ENCODE measurements at places on chromosomes 1 and 21.

DNA sequence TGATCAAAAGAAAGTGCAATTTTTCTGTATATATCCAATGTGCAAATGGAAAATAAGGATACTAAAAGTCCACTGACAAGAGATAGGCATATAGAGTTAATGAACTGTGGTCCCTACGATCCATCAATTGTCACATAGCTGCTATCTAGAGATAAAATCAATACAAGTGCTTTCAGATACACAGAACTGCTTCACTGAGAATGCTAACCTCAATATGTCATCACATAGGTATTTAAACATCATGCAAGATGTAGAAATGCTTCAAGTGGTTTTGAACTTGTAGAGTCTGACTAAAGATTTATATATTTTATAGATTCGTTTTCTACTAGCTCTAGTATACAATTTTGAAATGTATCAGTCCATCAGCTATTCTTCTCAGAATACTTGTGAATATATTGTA lies 1604.7 kb downstream of the PLA2G4A start:
- DNase-seq: no peak

- no peak for DNase-seq
These were observed 156.2 kb downstream of the TNFSF18 start for GRCh38 chr1:172894349-172895049.

GRCh38 chr1:92803140-92803887 lies 18.4 kb upstream of the EVI5 start:
- DNase-seq: no peak

GRCh38 chr1:92862605-92863004 lies 30.8 kb downstream of the RPL5 start:
- no peak for DNase-seq

DNA sequence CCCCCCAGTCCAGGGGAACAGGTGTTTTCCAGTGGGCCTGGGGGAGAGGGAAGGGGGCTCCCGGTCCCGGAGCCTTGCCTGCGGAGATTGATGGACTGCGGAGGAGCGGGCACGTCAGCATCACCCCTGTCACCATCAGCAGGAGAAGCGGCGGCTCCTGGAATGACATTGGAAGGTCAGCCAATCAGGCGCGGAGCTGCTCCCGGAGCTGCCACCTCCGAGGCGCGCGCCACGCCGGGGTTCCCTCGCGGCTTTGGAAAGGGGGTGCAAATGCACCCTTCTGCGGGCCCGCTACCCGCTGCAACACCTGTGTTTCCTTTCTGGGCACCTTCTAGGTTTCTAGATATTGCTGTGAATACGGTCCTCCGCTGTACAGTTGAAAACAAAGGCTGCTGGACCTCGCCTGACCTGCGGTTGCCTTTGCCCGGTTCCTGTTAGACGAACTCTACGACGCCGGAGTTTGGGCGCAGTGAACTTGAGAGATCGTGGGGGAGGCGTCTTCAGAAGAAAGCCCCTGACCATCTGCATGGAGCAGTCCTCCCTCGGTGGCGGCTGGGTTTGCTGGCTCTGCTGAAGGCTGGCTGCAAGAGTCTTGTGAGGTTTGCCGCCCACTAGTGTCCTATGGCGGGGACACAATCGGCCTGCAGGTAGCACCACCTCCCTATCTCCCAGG lies 5.3 kb downstream of the DSCAM start:
- DNase-seq: no peak

DNA sequence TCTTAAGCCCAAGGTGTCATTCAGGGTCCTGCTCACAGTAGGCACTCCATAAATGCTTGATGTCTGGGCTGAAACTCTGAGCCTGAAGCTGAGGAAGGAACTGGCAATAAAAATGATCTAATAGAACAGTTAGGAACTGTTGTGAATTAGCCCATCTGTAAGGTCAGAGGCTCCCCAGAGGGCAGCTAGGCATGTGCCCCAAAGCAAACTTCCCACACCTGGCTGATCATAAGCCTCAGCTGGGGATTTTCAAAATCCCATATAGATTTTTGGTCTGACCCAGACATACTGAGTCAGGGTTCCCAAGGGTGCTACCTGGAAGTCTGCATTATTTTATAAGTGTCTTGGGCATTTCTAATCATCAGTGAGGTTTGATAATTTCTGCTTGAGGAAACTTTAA lies 309.4 kb upstream of the PROX1 start:
- DNase-seq: no peak

DNA sequence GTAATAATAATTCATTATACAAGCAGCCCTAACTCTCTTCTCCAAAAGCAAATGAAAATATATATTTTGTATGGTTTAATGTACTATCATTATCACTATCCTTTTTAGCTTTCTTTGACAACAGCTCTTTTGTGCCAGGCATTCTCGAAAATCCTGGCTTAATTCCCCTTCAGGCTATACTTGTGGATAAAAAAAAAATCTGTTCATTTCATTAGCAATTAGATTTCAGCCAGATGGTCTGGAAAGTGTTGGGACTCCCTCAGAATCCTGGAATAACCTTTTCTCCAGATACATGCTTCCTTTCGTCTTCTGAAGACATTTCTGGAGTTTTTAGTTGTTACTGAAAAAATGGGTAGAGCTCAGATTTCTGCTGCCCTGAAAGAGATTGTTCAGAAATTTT lies 83.4 kb upstream of the PLPPR4 start:
- no peak for DNase-seq

DNA sequence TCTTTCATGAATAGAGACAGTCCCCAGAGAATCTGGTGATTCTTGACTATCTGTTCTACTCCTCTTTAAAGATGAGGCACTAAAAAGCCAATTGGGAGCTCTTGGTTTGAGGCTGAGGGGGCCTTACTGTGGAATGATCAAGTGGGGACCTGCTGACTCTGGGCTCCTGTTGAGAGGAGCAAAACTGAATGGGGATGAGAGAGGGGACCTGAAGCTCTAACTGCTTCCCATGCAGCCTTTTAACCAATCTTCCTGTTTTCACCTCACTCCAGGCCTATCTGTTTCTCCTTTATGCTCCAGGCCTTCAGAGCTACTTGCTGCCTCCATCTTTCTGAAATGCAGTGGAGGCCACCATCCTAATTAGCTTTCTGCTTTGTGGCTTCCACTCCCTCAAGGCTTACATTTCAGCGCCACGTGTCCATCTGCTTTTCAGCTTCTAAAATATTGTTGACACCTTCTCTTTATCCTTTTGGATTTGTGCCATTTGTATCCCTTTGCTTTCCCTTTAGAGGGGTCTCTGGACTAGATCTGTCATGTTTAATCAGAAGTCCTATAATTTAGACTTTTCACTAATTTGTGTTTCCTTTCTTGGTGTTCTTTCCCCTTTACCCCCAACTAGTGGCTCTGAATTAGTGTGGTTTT lies 145.7 kb downstream of the DHRS3 start:
- no peak for DNase-seq

- DNase-seq: no peak
These were observed 16.4 kb downstream of the CCN1 start for GRCh38 chr1:85596947-85597346.

DNA sequence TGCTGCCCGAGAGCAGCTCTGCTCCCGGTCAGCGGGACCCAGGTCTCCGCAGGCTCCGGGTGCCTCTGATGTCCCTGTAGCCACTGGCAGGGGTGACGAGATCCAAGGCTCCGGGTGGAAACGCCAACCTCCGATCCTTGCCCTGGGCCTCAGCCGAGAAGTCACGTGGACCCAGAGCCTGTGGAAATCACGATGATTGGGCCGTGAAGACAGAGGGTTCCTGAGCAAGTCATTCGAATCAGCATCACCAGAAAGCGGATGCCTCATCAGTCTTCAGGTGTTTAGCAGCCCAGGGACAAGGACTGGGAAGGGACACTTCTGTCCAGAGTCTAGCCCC lies 12.5 kb downstream of the LRRC3 start:
- no peak for DNase-seq

GRCh38 chr1:1430114-1430982 lies 5.1 kb upstream of the VWA1 start:
- DNase-seq: no peak

GRCh38 chr1:93964777-93965200 lies 55.6 kb upstream of the GCLM start:
- DNase-seq: no peak

GRCh38 chr1:35431173-35431599 lies 126.0 kb downstream of the KIAA0319L start:
- no peak for DNase-seq

GRCh38 chr1:231973830-231974229 lies 347.2 kb downstream of the DISC1 start:
- DNase-seq: no peak

DNA sequence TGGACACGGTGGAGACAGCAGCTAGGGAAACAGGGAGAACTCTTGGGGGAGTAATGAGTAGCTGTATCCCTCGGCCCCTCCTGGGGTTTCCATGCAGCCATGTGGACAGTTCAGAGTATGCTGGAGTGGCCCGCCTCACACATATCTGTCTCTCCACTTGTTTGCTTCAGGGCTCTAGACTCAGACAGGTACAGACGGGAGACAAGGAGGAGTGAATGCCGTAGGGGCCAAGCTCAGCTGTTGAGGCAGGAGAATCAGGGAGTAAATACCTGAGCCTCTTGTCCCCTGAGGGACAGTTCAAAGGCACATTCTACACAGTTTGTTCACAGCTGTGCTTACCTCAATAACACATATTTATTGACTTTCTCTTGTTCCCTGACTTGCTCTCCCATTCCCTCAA lies 7.7 kb upstream of the PTGFRN start:
- no peak for DNase-seq

DNA sequence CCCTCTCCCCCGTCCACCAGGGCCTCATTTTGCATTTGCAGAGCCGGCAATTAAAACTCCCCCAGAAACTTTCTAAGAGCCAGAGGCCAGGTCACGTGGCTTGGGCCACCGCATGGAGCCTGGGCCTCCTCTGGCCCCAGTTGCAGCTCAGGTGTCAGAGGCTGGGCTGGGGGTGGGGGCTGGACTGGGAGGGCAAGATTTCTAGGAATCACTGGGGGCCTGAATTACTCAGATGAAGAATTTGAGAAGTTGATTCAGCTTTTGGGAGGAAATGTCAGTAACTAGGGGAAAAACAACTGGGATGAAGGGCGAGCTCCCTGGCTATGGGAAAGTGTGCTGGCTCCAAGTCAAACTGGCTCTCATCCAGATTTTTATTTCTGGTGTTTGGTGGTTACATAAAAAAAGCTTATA lies 151.0 kb downstream of the CDC7 start:
- no peak for DNase-seq

DNA sequence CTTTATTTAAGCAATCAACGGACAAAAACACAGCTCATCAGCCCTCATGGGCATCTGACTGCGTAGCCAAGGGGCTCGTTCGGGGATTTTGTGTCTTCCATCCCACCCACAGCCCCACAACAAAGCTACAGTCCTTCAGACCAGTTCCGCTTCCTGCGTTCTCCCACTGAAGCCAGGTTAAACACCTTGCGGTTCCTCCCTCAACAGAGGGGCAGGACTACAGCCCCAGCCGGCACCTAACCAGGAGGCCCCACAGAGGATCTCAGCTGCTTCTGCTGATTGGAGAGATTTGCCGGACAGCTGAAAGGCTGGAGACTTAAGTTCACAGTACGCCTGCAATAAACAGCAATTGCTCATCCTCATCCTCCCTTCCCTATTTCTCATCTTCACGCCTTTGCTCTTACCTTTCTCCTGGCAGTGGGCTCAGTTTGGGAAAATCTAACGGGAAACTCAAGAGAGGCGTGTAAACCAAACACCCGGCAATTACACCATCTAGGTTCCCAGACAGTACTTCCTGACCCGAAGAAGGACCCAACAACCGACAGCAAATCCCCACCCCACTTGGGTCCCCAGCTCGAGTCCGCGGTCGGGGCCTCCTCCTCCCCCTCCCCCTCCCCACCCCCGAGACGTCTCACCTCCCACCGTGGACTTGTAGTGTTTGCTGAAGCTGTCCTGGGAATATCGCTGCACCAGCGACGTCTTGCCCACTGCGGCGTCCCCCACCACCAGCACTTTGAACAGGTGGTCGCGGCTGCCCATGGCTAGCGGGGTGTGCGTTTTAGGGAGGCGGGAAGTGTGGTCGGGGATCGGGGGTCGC lies 876 bp downstream of the RAB29 start:
- no peak for DNase-seq

DNA sequence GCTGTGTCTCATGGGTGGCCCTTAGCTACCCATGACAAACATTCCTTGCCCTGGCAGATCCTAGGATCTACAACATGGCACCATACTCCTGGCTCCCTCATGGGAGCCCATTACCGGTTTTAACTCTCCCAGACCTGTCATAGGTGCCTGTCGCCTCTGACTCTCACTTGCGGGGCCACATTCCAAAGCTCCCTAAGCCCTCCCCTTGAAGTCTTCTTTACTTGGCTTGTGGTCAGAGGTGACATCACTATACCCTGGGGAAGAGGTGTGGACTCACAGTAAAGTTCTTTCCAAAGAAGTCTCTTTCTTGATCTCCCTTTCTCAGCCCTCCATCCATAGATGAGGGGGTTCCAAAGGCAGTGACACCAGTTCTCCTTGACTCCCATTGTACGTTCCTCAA lies 5.4 kb upstream of the SLAMF9 start:
- DNase-seq: no peak

DNA sequence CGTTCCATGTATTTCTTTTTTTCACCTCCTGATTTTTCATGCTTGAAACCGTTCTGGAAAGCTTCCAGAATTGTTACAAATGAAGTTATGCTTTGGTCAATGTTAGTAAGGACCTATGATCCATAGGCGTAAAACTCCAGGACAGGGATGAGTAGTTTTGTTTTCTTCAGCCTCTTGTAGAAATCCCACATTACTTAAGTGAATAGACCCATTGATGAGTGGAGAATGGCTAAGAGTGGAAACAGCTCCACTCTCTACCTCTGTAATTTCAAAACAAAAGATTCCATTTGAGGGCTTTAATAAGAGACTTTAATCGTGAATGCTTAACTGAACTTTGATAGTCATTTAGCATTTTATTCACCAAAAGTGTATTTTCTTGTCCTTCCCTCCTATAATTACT lies 3.0 kb upstream of the TGFB2 start:
- no peak for DNase-seq

- DNase-seq: no peak
These were observed 2.3 kb downstream of the FAAP20 start for GRCh38 chr1:2192031-2192995.

DNA sequence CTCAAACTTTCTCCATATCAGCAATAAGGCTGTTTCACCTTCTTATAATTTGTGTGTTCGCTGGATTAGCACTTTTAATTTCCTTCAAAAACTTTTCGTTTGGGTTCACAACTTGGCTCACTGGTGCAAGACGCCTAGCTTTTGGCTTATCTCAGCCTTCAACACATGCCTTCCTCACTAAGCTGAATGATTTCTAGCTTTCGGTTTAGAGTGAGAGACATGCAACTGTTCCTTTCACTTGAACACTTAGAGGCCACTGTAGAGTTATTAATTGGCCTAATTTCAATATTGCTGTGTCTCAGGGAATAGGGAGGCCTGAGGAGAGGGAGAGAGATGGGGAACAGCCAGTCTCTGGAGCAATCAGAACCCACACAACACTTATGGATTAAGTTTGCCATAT lies 41.2 kb upstream of the IFNLR1 start:
- no peak for DNase-seq

DNA sequence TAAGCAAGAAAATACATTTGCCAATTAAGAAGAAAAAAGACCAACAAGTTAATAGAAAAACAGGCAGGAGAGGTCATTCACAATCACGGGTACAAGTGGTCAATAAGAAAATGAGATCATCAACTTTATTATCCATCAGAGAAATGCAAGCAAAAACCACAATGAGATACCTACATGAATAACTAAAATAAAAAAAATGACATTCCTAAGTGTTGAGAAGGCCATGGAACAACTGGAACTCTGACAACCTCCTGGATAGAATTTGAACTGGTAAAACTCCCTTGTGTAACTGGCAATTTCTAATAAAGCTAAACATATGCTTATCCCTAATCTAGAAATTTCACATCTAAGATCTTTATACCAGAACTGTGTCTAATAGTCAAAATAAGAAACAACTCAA lies 135.4 kb upstream of the BACE2 start:
- no peak for DNase-seq

GRCh38 chr1:220528679-220529501 lies 954 bp downstream of the MARK1 start:
- DNase-seq: no peak
